ENCODE measurements at places on chromosomes 3 and 15.

DNA sequence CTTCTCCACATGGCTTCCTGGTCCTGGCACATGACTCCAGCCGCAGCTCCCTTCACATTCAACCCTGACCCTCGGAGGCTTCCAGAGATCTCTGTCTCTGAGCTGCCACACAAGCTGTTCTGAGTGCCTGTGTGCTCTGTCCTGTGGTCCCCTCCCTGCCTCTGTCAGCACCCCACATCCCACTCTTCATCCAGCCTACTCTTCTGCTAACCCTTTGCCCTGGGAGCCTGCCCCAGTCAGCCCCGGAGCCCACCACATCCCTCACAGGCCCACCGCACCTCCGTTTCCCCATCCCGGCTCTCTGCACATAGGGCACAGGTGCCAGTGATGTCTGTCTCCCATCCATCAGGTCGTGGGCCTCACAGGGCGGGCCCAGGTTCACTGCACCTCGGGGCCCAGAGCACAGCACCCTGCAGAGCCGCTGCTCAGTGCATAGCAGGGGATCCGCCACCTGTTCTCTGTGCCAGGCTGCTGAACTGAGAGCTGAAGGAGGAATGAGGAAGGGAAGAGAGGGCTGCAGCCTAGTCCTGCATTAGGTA, 133.6 kb downstream of the UACA start:
- no peak for DNase-seq

GRCh38 chr15:41565702-41566101, 6.7 kb downstream of the TYRO3 start:
- no peak for DNase-seq

DNA sequence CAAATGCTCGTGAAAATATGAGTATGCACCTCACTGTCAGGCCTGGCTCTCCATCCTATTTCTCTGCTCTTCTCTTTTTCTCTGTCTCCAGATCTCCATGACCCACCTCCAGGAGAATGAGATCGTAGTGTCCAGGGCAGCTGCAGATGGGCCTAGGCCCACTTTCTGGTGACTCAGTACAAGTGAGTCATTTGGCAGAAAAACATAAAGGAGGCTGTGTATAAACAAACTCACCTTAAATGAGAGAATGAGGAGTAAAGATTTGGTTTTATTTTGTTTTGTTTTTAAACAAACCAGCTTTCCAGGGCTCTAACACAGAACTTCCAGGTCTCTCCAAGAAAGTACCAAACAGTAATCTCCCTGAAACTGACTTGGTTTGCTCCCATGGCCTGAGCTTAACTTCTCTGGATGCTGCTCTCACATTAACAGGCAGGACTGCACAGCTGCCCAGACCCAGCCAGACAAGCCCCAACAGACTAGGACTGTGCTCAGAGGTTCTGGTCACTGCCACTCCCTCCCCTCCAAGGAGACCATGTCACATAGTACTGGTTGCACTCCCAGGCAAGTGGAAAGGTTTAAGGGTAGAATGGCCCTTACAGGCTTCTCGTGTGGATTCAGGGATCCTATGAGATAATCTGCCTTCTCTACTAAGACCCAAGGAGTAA, 1.5 kb upstream of the HEG1 start:
- DNase-seq = no peak

DNA sequence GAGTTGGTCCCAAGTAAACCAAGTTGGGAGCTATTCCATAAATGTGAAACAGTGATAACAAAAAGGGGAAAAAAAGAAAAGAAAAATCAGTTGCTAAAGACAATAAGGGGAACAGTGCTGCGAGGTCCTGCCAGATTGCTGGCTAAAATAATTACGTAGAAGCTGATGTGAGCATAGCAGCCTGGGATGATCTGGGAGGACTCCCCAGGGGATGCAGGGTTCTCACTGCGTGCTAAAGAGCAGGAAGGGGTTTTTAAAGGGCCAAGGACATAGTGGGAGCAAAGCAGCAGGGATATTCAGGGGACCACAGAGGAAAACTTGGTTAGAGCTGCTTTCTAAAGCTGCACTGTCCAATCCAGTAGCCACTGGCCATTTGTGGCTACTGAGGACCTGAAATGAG, 133.0 kb upstream of the UMPS start:
- no peak for DNase-seq

GRCh38 chr3:124774327-124774718, 44.1 kb downstream of the UMPS start:
- DNase-seq = no peak
